ENCODE measurements at places on chromosomes 7 and 10. TPM values are rescaled to one million over a fixed set of nuclear protein-coding genes. Genes with fewer than 3 reads are reported as not detected.

FGFBP3 gene
- total RNA-seq, result 0.35 TPM

SPDYE16 gene
- total RNA-seq, result not detected

CFAP43 gene
- not detected for total RNA-seq

SCART1 gene
- total RNA-seq, result 1.2 TPM

SPDYE3 gene
- total RNA-seq, result not detected

TBX20 gene
- not detected for total RNA-seq

GET4 gene
- total RNA-seq, result 42.1 TPM

Data from GM12878 (cell line).